ENCODE measurements at places on chromosomes 11 and 22.
A peak's percentile ranks its signal among the peaks of the same experiment; 100 is the strongest.

- DNase-seq, result no peak
These were observed 3.6 kb downstream of the PRDX5 start for GRCh38 chr11:64321533-64321932.

- DNase-seq, result no peak
These were observed 387.5 kb upstream of the NARS2 start for GRCh38 chr11:78961937-78962701.

DNA sequence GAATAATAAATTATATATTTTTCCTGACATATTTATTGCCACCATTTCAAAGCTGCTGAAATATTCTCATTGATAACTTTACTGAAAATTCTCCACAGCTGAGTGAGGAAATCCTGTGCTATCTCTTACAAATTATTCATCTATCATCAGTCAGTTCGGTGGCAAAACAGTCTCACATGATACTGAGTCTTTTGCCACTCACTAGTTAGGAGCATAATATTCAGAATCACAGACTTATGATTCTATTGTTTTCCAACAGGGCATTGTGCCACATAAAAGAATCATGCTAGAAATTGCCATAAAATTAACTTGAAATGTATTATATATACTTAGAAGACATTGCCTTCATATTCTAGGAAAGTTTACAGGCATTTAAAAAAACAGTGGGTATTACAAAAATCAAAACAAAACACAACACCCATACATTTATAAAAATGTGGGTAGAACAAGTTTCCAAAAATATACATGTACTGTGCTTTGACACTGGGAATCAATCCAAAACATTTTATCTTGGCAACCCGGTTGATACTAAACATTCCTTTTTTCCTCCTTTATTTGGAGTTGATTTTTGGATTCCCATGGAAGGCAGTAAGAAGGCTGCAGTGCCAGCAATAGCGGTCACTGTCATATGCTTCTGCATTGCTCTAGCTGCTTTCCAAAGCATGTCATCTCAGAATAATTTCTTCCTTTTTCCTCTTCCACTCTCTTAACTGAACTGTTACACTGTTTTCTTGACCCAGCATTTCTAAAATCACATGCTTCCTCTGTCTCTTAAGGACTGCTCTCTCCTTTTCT is 42.5 kb downstream of the ATG16L2 start:
- DNase-seq, result no peak

DNA sequence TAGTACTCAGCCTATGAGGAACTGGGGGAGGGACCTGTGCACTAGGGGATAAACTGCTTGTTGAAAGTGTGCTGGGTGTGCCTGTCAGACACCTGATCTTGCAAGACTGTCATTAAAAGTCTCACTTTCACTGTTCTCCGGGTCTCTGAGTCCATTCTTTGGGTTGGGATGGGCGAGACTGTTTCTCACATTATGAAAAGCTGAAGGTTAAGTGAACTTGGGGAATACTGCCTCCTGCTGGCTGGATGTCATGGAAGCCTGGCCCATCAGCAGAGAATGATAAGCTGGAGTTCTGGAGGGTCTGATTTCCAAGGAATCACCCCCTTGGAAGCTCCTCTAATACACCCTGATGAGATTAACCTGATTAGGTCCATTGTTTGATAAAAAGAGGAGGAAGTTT is 9.0 kb upstream of the VPREB1 start:
- DNase-seq, result no peak

- DNase-seq, result peak; percentile 42
These were observed 44.3 kb downstream of the NNMT start for GRCh38 chr11:114340311-114341131.

DNA sequence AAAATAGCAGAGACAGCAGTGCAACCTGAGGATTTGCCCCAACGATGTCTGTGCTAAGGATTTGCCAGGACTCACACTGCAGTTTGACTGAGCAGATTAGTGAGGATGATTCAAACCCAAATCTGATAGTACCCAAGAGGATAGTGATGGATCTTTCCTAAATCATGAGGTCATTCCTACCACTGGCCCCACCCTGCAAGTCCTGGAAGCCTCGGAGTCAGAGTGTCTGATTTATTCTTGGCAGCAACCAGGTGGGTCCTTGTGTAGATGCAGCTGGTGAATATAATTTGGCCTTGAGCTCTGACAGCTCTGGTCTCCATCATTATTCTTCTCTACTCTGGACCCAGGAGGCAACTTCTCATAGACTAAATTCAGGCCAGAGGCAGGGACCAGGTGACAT is 179.3 kb upstream of the RAG2 start:
- peak; percentile 13 for DNase-seq

Measured in WERI-Rb-1 (cell line).